ENCODE measurements at places on chromosomes 12 and 14.

GRCh38 chr12:29902043-29902442, 118.3 kb upstream of the TMTC1 start:
- no peak for DNase-seq

GRCh38 chr14:91103116-91103515, 10.8 kb upstream of the DGLUCY start:
- no peak for DNase-seq

- DNase-seq = no peak
These were observed 31.6 kb upstream of the BEGAIN start for GRCh38 chr14:100618763-100619320.

DNA sequence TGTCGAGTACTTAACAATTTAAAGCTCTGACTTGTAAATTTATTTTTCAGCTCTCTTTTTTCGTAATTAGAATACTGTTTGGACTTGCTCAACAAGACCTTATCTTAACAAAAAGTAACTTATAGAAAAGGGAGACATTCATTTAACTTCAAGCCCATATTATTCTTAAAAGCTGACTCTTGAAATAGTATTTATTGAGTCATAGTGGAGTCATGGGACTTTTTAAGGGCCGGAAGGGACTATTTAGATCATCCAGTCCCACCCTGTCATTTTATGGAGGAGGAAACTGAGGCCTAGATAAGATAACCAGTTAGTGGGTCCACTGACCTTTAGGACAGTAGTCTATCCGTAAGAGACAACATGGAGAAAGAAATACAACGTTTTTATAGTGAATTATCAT, 1.5 kb downstream of the RAP1B start:
- no peak for DNase-seq

DNA sequence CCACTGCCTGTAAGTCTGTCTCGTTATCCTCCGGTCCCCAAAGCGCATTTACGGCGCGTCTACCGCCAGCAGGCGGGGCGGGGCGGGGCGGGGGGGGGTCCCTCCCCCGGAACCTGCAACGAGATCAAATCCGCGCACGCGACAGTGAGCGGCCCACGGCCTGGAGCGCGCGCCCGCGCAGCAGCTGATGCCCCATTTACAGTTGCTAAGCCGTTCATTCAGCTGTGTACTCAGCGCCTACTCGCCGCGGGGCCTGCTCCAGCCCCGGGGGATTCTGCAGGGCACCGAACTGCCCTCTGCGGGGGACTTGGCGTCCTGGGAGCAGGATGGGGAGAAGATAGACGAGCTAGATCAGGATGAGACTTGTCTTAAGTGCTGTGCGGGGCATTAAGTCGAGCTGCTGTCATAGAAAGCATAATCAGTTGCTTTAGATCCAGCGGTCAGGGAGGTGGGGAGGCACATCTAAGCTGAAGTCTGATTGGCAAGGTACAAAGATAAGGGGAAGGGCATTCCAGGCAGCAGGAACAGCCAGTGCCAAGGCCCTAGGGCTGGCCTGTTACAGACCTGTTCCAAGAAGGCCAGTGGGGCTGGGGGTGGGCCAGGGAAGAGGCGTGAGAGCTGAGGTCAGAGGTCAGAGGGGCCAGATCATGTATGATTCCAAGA, 1.4 kb upstream of the CCDC85C start:
- DNase-seq = peak; percentile 29

GRCh38 chr12:5840944-5841343, 104.1 kb downstream of the ANO2 start:
- no peak for DNase-seq

DNA sequence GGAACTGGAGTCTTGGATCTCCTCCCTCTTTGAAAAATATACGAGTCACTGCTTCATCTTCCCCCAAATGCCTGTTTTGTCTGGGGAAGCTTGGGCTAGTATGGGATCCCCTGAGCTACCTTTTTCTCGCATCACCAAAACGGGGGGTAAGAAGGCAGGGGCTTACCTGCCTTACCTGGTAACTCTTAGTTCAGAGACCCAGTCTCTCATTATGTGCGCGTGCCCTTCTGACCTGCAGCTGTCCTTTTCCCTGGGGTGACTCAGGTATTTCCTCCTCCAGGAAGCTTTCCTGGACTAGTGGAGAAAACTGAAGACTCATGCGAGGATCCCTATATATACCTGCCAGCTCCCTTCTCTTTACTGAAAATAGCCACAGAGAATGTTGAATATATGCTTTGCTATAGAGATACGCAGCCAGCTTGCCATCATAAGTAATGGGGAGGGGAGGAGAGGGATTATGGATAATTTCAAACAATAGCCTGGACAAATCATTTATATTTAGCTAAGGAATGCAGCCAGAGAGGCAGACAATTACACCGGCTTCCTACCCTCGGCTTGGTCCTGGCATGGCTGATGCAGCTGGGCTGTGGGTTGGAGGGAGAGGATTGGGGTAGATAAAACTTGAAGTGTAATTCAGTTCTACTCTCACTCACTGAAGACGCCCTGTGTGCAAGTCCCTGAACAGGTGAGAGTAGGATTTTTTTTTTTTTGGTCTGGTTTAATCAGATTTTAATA, 1.1 kb downstream of the TSPAN9 start:
- no peak for DNase-seq

GRCh38 chr14:63205866-63206265, 1.6 kb downstream of the RHOJ start:
- no peak for DNase-seq

DNA sequence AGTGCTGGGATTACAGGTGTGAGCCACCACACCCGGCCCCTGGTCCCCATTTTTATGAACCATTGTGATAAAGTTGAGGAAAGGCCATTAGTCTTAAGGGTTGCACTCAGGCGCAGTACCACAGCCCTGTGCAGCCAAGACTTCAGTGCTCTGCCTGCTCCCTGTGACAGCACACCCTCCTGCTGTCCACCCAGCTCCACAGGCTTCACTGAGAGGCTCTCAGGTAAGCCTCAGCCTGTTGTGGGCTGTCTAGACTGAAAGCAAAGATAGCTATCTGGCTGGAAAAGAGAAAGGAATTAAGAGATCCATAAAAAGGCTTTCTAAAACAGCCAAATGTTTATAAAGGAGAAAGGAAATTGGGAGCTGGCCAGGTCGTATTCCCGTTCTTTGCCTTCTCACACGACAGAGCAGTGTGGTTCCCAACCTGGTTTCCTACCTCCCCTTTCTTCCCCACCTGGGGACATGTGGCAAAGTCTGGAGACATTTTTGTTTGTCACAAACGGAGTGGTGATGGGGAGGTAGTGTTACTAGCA, 19.1 kb upstream of the DNM1L start:
- DNase-seq = no peak

- no peak for DNase-seq
These were observed 53.5 kb upstream of the DIO3 start for GRCh38 chr14:101507836-101508150.

DNA sequence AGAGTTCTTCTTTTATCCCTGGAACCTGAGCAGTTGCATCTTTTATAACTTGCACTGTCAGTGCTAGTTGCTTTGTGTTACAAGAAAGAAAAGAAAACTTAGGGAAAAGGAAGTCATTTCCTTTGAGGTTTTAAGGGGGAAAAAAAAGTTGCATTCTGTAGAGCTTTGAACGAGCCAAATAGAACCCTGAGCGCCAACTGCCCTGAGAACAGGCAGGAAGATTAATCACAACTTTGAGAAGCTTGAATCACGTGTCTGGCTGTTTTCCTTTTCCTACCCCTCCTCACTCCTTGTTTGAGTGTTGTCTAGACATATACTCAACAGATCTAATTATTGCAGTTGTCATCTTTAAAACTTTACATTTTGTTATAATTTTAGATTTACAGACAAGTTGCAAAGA, 12.5 kb downstream of the PCNX1 start:
- no peak for DNase-seq

- peak; percentile 32 for DNase-seq
These were observed 15.9 kb upstream of the LRRK2 start for GRCh38 chr12:40208707-40209446.

DNA sequence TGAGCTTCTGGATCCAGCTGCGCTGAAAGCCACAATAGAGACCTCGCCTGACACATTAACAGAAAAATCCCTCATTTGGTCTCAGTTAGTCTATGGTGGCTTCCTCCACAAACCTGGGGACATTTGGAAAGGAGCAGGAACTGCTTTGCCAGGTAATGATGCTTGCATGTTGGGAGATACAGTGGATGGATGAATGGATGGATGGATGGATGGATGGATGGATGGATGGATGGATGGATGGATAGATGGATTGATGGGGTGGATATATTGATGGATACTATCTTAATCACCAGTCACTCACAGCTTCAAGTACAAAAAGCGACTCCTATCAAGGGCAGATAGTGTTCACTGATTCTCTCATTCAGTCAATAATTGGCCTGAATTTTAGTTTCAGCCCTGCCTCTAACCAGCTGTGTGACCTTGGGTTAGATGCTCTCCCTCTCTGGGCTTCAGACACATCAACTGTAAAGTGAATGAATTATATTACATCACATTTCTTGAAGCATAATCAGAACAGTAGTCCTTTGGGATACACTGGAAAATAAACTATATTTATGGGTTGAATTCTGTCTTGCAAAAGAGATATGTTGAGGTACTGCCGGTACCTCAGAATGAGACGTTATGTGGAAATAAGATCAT, 29.3 kb downstream of the MAP1LC3B2 start:
- no peak for DNase-seq

Data from midbrain (tissue), 1 donor.